ENCODE measurements at places on chromosomes 2 and 18.

GRCh38 chr18:58252166-58252565, 208.1 kb downstream of the NEDD4L start:
- DNase-seq = no peak

GRCh38 chr18:78751664-78752063, 228.0 kb upstream of the SALL3 start:
- no peak for DNase-seq

GRCh38 chr18:44969214-44969795, 288.6 kb downstream of the SETBP1 start:
- DNase-seq = no peak

DNA sequence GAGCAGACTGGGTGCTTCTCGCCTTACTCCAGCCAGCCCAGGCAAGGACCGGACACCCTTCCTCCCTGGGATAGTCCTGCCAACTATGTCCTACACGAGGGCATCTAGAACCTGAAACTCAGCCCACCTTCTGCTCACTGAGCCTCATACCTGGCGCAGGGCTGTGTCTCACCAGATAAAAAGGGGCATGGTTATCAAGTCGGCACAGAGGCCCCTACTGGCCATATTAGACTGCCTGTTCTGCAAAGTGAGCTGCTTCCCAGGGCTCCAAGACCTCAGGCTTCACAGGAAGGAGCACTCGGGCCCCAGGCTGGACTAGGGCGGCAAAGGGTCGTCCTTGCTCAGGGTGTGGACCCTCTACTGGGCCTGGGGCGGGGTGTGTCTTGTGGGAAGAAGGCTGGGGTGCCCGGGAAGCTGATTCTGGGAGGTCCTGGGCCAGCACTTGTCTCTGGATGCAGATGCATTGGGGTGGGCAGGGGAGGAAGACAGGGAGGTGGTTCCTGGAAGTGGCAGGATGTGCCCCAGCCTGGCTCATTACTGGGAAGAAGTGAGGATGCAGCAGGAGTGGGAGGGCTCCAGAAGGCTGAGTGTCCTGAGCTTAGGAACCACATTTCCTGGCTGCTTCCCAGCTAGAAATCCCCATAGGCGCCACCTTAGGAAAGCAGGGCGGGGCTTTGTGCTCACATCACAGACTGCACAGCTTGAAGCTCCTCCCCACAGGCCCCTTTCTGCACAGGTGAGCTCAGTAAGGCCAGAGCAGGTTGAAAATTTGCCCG, 19.6 kb downstream of the EHD3 start:
- DNase-seq = peak; percentile 78

GRCh38 chr18:23302851-23303527, 150.1 kb upstream of the RIOK3 start:
- DNase-seq = no peak

DNA sequence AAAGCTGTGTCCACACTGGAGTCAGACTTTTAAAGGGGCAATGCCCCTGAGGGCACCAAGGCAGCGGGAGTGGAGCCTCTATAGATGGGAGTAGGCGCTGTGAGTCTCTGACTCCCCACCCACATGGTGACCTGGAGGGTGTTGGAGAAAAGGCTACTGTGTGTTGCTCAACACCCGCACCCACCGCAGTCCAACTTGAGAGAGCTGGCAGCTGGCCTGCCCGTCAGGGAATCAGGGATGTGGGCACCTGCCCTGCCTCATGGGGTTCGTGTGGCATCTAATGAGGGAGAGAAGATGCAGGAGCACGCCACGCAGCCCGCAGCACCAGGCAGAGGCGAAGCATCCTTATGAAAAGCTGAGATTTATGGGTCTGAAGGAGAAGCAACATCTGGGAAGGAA, 84.2 kb downstream of the KLHL29 start:
- DNase-seq = no peak

DNA sequence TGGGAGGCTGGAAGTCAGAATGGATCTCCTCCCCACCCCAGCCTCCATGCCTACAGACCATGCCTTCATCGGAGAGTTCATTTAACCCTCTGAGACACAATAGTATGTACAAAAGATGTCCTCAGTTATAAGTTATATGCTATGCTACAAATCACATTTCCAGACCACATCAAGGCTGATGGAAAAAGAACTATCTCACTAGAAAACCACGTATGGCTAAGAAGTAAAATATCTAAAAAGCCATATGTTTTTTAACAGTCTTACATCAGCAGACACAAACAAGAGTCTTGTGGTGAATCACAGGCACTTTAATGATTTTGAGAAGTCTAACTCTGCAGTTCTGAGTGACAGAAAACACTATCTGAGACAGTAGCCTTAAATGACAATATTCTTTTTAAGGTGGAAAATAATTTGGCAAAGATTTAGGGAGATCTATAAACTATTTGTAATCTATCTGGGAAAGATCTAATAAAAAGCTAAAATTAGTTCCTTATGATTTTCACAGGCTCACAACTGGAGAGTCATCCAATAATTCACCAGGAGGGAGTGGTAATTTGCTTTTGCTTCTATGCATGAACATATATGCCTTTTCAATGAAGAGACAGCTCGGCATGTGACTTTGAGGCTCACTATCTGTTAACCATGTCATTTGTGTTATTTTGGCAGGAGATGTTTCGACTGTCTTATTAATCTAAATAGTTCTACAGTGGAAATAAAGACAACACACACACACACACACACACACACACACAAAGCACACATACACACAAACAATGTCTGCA, 197.5 kb downstream of the IRS1 start:
- no peak for DNase-seq

DNA sequence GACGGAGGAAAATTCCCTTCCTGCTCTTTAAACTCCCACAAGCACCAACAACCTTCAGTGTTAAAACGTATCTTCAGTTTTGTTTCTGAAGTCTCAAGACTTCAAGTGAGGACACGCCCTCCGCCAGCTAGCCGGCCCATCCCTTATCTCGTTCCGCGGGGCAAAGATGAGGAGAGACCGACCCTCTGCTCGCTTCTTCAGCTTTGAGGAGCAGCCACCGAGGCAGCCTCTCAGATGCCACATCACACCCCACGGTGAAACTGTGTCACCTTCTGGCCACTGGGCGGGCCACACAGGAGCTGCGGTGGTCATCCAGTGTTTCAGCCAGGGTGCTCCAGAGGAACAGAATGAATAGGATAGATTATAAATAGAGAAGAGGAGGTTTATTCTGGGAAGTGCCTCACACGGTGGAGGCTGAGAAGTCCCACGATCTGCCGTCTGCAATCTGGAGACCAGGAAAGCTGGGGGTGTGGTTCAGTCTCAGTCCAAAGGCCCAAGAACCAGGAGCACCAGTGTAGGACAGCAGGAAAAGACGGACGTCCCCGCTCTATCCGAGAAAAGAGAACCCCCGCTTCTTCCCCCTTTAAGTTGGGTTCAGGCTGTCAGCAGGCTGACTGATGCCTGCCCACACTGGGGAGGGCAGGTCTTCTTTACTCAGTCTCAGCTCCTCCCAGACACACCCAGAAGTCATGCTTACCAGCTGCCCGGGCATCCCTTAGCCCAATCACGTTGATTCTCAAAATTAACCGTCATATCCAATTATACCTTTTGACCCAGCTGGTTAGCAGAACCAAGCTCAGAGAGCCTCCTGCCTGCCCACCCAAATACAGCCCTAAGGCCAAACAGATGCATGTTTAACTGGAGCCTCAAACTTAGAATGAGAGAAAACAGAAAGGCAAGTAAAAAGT, 399.7 kb upstream of the ID2 start:
- no peak for DNase-seq

- no peak for DNase-seq
These were observed 75.7 kb downstream of the CHST9 start for GRCh38 chr18:27109451-27109850.

DNA sequence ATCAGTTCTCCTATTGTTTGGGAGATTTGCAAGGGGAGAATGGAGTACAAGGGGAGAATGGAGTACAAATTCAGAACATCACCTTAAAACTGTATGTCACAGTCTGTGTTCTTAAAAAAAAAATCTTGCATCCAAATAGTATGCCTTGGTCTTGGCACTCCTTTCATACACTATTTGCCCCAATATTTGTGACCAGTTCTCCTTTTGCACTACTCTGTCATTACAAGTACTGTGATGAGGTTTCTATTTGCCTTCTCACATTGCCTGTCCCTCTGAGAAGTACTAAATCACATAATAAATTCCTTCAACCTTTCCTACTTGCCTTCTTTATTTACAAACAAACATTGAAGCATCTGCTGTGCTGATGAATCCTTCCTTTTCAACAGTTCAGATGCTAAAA, 36.0 kb upstream of the NCK2 start:
- no peak for DNase-seq

DNA sequence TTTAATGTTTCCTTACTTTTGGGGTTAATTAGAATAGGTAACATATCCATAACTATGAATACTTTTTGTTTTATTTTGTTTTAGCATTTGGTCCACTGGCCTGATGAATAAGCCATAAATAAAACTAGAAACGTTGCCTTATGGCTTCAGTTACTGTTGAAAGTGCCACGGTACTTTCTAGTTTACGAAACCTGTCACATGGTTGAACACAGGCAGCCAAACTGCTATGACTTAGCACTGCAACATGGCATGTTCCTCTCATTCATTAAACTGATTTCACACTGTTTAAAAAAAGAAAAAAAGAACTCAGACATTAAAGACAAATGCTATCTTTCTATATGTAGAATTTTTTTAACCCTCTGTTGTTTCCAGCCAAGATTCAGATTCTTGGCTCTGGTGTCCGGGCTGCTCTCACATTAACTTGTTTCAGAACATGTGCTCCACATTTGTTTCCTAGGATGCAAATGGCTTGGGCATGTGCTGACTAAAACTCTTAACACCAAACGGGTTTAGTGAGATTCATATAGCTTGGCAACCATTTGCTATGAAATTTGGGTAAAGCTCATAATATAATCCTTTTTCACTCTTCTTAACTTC, 323.9 kb upstream of the RND3 start:
- DNase-seq = peak; percentile 3

GRCh38 chr18:58299936-58300335, 255.9 kb downstream of the NEDD4L start:
- no peak for DNase-seq

GRCh38 chr2:65076345-65076710, 20.1 kb downstream of the CEP68 start:
- DNase-seq = no peak

- DNase-seq = no peak
These were observed 49.2 kb upstream of the PPP1CB start for GRCh38 chr2:28702415-28702861.

DNA sequence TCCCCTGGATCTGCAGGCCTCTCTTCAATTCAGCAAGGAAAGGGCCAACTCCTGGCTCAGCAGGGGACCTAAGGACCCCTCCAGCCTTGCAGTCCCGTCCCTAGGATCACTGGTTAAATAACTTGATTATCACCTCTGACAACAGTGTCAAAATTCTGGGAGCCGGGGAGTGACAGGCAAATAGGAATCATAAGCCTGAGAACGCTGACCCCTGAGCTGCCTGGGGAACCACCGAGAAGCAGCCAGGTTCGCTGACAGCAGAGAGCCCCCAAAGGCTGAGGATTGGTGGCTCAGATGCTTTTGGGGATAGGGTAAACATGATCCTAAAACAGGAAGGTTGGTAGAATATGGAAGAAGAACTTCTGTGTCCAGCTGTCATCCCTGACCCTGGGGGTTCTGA, 17.5 kb upstream of the TNS1 start:
- DNase-seq = no peak

DNA sequence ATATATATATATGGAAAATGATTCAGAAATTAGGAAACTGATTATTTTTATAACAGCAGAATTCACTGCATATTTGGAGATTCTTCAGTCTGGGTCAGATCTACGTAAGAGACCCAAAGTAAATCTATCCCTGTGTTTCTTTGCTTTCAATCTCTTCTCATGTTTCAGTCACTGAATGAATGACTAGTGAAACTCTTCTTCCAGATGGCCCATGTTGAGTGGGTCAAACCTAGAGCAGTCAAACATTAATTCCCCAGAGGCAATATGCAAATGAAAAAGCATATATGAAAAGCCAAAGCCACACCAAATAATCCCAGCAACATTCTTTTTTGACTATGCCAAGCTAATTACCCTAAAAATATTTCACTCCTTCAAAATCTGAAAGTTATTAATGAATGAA, 317.3 kb downstream of the RBM43 start:
- DNase-seq = no peak

DNA sequence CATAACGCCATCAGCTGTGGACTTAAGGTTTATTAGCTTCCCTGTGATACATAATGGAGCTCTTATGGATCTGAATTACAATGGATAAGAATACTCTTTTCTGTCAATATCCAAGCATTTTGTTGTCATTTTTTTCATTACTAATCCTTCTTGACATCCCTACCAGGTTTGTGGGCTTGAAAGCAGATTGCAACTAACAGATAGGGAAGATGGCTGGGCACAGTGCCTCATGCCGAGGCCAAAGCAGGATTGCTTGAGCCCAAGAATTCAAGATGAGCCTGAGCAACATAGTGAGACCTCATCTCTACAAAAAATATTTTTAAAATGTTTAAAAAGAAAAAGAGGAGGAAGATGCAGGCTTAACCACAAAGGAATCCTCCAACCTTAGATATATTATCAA, 42.4 kb downstream of the ASXL2 start:
- no peak for DNase-seq

DNA sequence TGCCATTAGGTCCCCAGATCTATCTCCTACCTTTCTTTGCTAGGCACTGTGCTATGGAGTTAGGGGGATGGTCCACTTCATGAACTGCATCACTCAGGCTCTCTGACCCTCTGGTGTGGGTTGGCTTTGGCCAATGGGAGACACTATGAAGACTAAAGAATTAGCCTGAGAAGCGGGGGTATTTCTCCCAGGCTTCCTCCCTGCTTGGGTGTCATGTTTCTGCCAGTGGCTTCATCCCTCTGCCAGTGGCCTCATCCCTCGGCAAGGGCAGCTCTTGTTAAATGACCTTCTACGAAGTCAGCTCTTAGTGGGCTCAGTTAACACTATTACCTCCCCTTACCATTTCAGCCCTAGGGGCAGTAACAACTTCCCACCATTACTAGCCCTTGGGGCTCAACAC, 41.9 kb upstream of the EPB41L3 start:
- no peak for DNase-seq

GRCh38 chr2:173749315-173749714, 215.9 kb downstream of the SP3 start:
- peak; percentile 4 for DNase-seq

DNA sequence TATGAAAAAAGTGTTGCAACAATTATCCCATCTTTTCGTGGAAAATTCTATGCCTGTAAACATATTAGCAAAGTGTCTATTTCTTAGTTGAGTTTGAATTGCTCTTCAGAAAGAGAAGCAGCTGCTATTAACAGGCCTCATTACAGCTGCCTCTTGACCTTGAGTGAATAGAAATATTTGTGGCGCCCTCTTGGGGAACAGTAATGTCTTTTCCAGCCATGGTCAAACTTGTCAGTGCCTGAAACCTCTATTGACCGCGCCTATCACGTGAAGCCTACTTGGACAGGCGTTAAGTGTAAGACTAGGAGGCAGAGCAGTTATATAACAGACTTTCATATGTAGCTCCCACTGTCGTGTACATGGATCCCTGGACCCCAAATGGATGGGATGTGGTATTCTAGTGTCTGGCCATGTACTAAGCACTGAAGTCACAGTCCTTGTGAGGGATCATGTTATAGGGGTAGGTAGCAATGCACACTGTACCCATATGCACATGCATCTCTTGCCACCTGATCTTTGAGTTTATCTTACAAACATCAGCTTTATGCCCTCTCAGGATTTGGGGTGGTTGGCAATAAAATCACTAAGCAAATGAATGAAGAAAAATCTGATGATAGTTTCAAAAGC, 245.0 kb downstream of the PTGR3 start:
- peak; percentile 82 for DNase-seq

GRCh38 chr2:178105566-178105965, 6.7 kb upstream of the RBM45 start:
- no peak for DNase-seq

- no peak for DNase-seq
These were observed 869.4 kb upstream of the ID2 start for GRCh38 chr2:7812231-7812995.

GRCh38 chr2:188079196-188079595, 212.5 kb upstream of the GULP1 start:
- no peak for DNase-seq
